ENCODE measurements at places on chromosomes 5 and 9. TPM values are rescaled to one million over a fixed set of nuclear protein-coding genes. Genes with fewer than 3 reads are reported as not detected.

- no peak for DNase-seq
These were observed 298.6 kb upstream of the SLC24A2 start for GRCh38 chr9:20087481-20087880.

DNA sequence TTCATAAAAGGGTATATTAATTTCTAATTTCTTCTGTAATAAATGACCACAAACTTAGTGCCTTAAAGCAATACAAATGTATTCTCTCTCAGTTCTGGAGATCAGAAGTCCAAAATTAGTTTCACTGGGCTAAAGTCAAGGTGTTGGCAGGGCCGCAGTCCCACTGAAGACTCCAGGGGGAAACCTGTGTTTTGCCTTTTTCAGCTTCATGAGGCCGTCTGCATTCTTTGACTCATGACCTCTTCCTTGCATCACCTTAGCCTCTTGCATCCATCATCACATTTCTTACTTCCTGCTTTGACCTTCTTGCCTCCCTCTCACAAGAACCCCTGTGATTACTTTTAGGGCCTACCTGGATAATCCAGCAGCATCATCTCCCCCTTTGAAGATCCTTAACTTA, 42.0 kb upstream of the ALDH1B1 start:
- DNase-seq: peak; percentile 8

DNA sequence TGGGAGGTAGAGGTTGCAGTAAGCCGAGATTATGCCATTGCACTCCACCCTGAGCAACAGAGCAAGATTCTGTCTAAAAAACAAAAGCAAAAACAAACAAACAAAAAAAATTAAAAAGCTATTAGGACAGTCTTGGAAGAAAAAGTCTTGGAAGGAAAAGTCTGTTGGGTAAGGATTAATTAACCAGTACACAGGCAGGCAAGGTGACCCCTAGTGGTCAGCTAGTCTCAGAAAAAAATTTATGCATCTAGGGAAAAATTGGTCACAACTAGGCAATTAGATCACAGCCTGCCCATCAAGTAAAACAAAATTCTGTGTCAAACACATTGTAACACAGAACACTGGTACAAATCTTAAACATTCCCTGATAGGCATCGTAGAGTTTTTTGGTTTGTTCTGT, 6.7 kb upstream of the ANKRD18B start:
- DNase-seq: no peak

DNA sequence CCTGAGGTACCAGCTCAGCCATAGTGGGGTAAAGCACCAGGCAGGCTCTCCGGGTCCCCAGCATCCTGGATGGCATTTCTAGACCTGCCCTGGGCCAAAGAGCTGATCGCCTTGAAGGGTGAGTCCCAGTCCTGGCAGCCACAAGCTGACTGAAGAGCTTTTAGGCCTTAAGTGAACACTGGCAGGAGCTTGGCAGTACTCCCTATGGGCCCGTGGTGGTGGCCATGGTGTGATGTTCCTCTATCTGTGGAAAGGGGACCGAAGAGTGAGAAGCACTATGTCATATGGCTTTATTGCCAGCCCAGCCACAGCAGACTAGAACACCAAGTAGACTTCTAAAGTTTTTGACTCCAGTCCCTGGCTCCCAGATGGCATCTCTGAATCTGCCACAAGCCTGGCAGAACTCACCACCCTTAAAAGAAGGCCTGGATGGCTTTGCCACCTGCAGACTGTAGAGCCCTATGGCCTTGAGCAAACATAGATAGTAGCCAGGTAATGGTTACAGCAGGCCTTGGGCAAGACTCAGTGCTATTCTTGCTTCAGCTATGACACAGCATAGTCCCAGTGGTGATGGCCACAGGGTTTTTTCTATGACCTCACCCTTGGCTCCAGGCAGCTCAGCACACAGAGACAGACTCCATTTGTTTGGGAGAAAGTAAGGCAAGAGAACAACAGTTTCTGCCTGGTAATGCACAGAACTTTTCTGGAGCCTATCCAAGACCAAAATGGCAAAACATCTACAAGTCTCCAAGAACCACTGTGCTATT, 801.5 kb upstream of the DMAC1 start:
- no peak for DNase-seq

The ZFR gene
- total RNA-seq: 62.4 TPM
